ENCODE measurements at places on chromosomes 4 and X.

DNA sequence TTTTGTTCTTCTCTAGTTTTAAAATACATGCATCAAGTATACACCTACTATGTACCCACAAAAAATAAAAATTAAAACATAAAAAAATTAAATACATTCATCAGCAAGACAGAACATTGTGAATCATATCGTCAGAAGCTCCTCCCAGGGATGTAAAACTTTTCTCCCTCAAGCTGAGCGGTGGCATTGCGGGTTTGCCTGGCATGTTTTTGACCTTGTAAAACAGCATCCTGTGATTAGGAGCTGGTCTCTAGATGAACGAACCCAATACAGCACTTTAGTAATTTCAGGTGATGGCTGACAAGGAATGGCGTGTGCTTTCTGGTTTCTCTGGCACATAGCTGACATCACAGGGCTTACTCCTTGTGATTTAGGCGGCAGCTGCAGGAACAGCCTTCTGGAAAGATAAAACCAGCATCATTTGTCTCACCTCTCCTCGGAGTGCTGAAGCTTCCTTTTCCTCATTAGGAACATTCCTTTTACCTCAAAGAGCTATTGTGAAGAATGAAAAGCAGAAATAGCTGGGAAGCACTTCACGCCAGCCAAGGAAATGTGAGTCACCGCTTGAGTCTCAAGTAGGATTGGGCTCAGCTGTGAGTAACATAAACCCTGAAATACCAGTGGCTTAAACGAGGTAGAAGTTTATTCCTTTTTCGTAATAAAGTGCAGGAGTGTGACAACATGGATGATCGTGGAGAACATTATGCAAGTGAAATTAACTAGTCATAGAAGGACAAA is 44.3 kb downstream of the NYX start:
- DNase-seq = no peak

DNA sequence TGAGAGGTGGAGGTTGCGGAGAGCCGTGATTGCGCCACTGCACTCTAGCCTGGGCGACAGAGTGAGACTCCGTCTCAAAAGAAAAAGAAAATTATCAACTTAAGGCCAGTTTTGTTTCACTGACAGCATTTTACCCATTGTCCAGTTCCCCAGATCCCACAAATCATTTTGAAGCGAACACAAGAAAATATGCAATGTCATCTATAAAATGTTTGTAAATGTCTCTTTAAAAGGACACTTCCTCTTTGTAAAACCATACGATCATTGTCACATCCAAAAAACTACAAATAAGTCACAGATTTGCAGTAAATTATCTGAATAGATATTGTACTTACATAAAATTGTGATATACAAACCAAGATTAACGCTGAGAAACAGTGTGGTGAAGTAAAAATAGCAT is 147.6 kb downstream of the ATRX start:
- no peak for DNase-seq

- DNase-seq = no peak
Observed at GRCh38 chr4:177229331-177229730, 80.3 kb upstream of the NEIL3 start.

- DNase-seq = no peak
Observed at GRCh38 chr4:119025916-119026661, 109.5 kb upstream of the MYOZ2 start.

DNA sequence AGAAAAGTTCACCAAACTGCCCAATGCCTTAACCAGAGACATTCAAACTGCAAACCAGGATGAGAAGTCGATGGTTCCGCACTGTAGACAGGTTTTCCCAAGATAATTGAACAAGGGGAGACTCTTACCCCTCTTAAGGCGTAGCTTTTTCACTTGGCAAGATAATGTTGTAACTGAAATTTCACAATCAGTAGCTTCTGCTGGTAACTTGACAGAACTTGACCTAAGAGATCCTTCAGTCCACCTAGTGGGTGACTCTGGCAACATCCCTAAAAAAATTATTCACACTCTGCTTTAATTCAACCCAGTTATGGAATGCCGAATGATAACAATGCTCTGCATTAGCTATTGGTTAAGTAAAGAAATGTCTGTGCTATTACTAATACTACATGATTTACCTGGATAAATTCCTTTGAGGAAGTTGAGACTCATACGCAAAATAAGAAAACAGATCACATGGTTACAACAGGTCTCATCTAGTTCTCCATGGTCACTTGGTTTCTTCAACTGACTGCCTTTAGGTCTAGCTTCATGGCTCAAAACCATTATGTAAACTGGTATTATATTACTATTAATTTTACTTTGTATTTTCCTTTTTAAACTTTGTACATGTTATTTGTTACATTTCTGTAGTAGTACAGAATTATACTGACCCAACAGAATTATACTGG is 9.1 kb downstream of the ELF2 start:
- no peak for DNase-seq

- no peak for DNase-seq
Observed at GRCh38 chrX:7941390-7942042, 14.3 kb upstream of the PNPLA4 start.

DNA sequence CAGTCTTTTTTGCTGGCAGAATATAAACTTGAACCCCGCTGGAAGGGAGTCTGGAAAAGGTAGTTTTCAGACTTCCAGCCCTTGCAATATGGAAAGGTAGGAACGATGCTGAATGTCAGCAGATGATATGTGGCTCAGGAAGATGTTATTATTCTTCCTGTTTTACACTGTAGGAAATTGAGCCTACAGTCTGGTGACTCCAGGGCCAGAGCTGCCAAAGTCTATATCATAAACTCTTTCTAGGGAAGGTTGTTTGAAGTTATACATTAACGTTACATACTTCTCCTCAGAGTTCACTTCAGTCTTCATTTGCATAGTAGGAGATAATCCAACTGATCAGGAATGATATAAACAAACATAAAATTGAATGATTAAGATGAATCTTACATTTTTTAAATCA is 141.3 kb downstream of the FAT4 start:
- DNase-seq = no peak

DNA sequence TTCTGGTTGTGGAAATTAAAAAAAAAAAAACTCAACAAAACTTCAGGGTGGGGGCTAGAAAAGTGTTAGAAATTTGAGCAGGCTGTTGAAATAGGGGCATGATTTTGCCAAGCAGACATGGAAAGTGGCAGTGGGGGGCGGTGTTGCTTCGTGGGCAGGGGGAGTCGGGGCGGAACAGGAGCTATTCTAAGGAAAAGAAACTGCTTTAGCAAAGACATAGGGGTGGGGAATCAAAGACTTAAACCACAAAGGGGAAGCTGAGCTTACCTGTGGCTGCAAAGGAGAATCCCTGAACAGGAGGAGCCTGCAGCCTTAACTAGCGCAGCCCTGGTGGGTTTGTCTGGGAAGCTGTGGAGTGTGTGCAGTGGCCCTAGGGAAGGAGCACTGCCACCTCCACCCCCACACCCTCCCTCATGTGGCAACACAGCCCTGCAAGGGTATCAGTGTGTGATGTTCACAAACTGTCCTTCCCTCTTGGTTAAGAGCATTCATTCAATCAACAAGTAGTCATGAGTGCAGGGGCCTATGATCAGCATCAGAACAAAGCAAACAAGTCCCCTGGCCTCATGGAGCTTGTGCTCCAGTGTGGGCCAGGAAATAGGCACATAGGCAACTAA is 20.5 kb downstream of the SEL1L3 start:
- DNase-seq = no peak

GRCh38 chrX:67555578-67556203 is 11.9 kb downstream of the AR start:
- DNase-seq = no peak

DNA sequence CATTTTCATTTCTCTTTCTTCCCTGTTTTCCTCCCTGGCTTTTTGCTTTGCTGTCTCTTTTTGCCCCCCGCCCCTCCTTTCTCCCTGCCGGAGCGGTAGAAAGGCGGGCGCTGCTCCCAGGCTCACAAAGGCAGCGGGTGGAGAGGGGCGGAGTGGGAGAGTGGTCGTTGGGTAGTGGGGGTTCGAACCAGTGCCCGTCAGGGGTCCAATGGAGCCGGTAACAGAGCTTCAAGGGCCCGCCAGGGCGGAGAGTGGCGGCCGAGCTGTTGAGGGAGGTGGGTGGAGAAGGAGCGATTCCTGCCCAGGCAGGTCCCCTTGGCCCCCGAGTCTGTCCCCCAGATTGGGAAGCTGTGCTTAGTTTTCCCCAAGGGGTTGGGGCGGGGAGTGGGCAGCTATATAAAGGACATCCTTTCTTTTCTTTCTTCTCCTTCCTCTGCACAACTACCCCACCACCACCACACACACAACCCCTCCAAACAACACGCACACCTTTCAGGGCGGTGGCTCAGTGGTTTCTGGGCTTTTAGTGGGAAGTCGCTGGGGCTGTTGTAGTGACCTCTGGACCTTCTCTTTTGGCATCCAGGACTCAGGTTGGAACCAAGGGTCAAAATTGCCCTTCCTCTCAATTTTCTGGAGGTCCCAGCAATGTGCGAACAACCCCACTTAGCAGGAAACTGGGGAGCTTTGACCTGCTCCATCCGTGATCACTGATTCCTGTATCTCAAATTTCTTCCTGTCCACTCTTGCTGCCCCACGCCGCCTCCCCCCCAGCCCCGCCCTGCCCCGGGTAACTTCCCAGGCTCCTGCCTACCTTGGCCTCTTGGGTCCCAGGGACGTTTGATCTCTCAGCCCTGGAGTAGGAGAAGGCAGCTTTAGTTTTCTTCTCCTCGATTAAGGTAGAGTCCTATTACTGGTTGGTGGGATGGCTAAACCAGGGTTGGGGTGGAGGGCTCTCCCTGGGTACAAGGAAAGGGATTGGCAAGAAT is 1.9 kb downstream of the EFNB1 start:
- no peak for DNase-seq

DNA sequence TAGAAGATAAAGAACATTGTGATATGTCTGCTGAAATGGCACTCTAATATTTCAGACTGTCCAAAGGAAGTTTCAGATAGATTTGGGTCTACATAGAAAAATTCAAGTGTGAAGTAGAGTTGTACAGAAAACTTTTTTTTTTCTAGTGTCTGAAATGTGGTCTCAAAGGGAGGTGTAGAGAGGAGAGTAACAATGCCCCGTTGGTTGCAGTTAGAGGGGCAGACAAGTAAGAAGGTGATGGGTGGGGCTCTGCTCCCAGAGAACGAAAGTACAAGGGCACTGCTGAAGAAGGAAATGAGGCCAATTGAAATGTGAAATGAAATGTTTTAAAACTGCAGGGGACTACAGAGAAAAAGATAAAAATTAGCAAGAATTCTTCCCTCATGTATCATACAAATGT is 177.8 kb downstream of the BANK1 start:
- DNase-seq = no peak

- no peak for DNase-seq
Observed at GRCh38 chr4:8594097-8595038, 1.8 kb downstream of the CPZ start.

- DNase-seq = no peak
Observed at GRCh38 chr4:1462009-1462767, 55.9 kb upstream of the NKX1-1 start.

DNA sequence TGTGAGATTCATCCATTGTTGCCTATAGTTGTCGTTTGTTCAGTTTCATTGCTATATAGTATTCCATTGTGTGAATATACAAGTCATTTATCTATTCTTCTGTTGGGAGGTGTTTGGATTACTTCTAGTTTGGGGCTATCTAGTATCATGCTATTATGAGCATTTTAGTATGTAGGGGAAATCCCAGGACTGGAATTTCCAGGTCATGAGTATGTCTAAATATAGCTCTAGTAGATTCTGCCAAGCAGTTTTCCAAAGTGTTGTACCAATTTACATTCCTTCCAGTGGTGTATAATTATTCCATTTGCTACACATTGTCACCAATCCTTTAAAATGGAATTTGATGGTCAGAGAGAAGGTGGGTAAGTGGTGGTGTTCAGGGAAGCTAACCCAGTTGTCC is 30.1 kb downstream of the EGFL6 start:
- no peak for DNase-seq

DNA sequence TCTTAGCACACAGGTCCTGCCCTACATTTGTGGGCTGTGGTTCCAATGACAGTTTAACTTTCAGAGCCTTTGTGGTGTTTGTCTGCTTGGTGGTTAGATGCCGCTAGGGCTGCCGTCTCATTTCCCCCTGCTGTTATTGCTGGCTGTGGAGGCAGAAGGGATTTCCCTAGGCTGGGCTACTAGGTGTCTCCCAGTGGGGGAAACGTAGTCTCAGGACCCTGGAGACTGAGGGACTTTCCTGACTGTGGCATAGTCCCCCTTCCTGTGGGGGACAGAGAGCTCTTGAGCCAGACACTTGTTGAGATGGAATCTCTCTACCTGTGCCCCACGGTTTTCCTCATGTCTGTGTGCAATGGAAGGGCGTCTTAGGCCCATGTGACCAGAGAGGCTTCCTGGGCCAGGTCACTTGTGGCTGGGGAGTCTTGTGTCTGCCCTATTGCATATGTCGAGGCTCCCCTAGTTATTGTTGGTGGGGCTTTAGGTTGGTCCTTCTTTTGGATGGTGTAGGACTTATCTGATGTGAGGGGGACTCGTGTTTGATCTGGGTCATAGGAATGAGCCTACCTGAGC is 68.2 kb downstream of the ARHGAP10 start:
- DNase-seq = no peak

DNA sequence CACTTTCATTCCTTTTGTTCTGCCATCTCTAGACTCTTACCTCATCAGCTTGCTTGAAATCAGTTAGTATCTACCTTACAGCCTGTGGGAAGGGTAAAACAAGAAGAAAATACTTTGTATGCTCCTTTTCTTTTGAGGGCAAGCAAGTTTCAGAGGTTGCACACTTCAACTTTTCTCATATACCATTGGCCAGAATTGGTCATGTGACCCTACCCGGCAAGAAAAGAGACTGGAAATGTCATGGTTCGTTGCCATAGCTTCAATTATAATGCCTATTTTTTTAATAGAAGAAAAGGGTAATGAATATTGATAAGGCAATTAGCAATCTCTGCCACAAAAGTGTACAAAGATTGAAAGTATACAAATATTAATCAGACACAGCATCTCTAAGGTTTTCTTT is 346.7 kb upstream of the TACR3 start:
- DNase-seq = no peak

DNA sequence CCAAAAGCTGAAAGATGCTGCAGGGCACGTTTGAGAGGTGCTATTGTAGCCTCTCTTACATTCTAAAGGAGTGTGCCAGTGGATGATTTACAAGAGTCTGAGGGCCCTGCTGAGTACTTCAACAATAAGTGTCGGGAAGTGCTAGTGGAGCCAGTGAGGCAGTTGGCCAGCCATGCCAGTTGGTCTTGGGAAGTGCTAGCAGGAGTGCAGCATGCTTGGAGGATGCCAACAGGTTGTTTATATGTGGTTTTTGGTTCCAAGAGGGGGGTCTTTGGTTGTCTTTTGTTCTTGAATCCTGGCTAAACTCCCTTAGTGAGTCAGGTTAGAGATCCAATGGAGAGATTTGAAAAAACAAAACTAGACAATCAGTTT is 335.3 kb downstream of the PABPC4L start:
- DNase-seq = no peak

GRCh38 chrX:71533851-71534561 is 1.1 kb downstream of the OGT start:
- DNase-seq = no peak

DNA sequence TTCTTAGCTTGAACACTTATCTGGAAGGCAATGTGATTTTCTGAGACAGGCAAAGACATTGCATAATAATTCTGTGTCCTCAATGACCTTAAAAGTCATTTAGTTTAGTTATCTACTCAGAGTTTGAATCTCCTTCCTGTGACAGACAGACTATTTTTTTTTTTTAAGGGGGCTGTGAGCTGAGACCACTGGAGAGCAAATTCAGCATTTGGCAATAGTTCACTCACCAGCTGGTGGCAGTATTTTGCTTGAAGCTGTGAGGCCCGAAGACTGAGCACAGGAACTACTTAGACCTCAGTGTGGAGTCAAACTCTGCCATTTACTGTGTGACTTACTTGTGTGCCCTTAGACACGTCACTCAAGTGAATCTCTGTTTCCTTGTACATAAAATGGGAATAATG is 22.9 kb upstream of the CPE start:
- DNase-seq = no peak
